Nucleus accumbens (tissue), 56 donors: ENCODE measurements at places on chromosomes 11 and 22.

GRCh38 chr11:65961267-65962140 lies at the start of gene SART1:
SART1 (plus strand) TSS chr11:65961734; CDS start chr11:65961781, 47 bp downstream.
- peak; percentile 98 for DNase-seq

DNA sequence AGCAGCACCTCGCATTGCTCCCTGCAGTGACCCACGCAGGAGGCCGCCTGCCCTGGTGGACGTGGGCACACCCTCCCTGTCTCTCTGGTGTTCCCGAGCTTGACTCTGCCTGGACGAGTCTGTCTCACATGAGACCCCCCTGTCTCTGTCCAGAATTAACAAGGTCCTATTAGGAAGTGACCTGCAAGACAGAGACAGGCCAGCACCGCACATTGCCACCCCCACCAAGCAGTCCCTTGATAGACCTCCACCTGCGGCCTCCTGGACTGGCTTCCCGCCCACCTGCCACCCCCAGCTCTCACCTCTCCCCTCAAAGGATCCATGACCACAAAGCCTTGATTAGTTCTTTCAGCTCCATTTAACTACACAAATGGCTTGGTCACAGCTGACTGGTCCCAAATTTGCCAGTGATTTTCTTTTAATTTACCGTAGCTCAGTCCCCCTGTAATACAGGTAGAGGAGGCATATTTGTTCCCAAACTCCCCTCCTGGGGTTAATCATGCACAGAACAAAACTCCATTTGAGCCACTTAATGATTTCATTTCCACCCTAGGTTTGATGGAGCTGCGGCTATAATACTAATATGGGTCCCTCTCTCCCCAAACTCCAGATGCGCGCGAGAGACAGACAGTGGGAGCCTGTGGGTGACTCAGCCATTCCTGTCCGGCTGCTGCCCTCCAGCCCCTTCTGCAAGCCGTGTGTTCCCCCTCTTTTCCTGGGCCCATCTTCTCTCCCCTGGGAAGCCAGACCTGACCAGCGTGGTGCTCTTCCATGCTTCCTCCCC lies 11.2 kb downstream of the SPATA19 start:
- no peak for DNase-seq

DNA sequence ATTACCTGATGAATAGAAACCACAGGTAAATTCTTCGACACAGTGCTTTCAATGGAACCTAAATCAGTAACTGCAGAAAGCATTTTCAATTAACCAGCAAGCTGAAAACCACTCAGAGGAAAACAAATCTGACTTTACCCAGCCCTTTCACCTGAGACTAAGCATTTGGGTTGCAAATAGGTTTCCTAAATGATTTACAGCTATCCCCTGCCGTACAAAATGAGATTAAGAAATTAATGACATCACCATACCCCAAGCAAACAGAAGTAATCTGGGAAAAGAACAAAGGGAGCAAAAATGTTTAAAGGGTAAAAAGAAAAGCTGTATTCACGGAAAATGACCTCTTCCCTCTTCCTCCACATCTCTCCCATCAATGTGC lies 584 bp downstream of the NOX4 start:
- DNase-seq: no peak

GRCh38 chr11:72378704-72379383 lies 55.5 kb downstream of the CLPB start:
- DNase-seq: no peak

GRCh38 chr11:12746593-12747097 lies 72.4 kb downstream of the TEAD1 start:
- no peak for DNase-seq

DNA sequence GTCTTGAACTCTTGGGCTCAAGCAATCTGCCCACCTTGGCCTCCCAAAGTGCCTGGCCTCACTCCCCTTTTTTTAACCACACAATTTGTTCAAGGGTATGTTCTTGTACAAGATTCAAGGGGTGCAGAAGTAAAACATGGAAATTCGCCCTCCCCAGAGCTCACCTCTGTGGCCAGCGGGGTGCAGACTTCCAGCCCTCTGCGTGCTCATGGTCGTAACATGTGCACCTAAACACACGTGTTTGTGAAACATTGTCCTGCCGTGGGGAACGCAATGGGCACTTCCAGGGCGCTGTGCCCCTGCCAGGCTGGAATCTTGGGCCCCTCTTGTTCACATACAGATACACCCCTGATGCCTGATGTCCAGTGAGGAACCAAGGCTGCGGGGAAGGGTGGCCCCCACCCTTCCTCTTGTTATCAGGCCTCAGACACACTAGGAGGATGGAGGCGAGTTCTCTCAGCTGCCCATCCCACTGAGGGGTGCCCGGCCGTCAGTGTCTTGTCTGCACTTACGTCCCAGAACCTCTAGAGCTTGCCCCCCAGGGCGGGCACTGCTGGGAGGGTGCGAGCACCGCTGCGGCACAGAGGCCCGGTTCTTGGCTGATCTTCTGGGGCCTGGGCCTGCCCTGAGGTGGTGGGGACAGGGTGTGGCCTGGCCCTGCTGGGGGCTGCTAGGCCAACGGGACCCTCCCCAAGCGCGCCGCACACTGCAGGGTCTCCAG lies 4.1 kb upstream of the EPS8L2 start:
- no peak for DNase-seq

- DNase-seq: no peak
Observed at GRCh38 chr11:19436932-19437331, 196.2 kb upstream of the E2F8 start.
